ENCODE measurements at places on chromosomes 12 and 14.

DNA sequence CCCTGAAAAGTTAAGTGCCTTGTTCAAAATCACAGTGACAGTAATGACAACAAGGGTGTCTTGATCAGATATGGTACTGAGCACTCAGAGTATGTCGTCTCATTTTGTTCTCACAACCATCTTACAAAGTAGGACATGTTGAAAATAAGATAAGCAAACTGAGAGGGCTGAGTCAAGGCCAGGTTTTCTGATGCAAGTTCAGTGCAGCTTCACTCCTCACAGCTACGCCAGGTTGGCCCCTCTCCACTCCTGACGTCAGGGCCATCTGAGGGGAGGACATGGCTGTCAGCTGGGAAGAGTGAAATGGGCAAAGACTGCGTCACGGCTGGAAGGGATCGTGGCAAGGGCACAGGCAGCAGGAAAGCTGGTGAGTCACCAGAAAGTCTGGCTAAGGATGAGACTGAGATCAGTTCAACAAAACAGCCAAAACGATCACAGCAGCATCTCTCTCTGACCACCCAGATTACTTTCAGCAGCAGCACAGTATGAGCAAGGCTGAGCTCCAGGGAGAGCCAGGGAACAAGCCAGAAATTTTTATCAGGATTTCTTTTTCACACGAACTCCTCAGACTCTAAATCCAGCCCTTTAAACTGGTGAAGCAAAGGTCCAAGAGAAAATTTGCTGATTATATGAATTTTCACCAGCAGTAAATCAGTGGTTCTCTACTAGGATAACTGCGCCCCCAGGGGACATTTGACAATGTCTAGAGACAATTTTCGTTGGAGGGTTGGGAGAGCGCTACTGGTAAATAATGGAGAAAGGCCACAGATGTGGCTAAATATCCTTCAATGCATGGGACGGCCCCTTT lies 297.9 kb upstream of the AMIGO2 start:
- DNase-seq: no peak

- DNase-seq: no peak
Measured at GRCh38 chr12:45303945-45304344, 88.0 kb downstream of the ANO6 start.

DNA sequence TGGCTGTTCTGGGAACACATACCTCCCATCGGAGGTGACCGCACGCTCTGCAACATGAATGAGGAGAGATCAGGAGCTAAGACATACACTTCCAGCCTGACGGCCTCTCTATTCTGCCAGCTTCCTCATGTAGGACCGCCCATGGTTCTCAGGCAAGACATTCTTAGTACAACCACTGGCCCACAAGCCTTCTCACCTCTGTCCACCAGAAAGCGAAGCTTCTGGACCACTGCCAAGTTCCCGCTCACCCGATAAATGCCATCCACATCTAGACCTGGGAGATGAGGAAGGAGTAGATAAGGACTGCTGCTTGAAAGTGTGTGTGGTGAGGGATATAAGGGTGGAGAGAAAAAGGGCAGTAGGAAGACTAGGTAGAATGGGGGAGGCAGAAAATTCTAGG lies 5.2 kb downstream of the ARHGAP9 start:
- no peak for DNase-seq

- no peak for DNase-seq
Measured at GRCh38 chr12:40769846-40770245, 77.6 kb downstream of the CNTN1 start.

DNA sequence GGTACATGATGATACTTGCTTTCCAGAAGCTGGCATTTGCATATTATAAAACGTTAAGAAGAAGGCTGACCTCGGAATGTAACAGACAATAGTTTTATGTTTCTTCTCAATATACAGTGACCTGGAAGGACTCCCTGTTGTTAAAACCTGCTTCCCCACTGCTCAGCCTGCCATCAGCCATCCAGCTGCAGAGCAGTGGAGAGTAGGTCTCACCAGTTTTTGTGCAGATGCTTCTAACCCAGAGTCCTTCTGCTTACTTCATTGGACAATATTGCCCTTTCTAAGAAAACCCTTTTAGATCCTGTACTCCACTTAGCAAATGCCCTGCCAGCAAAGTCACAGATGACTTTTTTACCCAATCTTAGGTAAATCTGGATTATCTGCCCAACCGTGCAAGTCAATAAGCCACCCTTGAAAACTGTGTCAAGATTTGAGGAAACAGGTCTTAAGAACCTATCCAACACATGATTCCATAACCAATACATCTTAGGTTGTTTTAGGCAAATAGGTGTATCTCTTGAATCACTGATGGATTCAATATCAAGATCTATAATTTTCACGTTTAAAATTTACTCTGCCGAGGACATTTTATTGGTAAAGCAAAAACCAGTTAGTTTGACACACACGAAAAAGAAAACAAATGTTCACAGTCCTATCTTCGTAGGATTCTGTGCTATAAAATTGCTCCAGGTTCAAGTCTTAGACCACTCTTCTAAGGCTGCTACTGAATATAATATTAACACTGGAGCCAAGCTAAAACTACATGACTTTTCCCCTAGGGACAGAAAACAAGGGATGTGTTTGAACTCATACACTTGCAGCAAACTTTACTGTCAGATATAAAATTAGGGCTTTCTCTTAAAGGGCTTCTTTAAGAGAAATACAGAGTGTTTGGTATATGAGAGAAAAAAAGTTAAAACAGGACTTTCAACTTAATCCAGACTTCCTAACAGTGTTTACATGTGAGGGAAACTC lies 5.7 kb downstream of the PHLDA1 start:
- DNase-seq: no peak

DNA sequence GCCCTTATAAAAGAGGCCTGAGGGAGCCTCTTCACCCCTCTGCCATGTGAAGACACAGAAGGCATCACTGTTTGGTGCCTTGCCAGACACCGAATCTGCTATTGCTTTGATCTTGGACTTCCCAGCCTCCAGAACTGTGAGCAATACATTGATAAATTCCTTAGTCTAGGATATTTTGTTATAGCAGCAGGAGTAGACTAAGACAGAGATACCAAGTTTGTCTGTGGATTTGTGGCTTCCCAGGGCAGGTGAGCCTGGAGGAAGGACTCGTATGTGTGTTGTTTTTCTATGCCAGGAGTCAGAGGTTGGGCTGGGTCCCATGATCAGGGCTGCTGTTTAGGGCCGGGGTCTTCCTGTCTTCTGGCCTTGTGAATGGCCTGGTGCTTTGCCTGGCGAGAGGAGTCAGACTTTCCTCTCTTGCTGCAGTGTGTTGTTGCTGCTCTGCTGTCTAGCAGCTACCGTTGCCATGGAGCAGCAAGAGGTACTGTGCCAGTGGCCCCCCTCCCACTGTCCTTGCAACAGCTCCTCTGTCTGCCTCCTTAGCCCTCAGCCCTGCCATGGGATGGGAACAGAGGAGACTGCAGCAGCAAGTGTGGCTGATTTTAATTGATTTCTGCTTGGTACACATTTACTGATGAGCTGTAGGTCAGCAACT lies 111.2 kb downstream of the CHST11 start:
- no peak for DNase-seq

- DNase-seq: no peak
Measured at GRCh38 chr14:103546652-103547454, 15.6 kb downstream of the BAG5 start.

GRCh38 chr14:47857646-47858045 lies 182.2 kb upstream of the MDGA2 start:
- no peak for DNase-seq

DNA sequence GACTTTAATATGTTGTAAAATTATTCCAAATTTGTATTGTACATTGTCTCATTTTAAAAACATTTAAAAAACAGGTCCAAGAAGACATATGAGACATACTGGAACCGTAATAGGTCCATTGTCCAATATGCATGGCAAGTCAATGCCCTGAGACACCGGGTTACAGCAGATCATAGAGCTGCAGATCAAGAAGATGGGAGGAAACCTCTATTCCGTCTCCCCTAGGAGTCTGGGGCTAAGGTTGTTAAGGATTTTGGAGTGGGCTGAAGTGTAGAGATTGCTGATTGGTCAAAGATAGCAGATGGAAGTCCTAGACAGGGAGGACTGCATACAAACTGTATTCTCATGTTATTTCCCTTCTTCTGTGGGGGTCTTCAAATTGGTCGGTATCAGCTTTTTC lies 108.3 kb upstream of the PLEKHA5 start:
- no peak for DNase-seq

DNA sequence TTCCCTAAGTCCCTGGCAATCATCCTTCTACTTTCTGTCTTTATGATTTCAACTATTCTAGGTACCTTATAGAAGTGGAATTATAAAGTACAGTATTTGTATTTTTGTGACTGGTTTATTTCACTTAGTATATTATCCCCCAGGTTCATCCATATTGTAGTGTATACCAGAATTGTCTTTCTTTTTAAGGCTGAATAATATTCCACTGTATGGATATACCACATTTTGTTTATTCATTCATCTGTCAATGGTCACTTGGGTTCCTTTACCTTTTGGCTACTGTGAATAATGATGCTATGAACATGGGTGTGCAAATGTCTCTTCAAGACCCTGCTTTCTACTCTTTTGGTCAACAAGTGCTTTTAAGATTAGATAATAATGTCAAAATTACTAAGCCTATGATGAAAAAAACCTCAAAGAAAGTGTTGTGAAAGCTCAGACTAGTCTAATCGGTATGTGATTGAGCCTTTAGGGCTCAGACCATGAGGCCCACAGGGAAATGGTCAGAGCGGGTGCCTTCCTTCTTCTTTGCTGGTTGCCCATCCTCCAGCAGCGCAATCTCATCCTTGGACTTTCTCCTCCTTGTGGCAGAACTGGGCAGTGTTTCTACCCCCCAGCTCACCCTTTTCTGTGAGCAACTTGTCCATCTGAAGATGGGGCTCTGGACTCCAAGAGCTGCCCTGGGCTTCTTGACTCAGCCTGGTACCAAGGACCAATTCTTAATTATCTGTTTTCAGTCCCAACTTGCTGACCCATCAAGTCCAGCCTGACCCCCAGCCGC lies 105.4 kb downstream of the TTC8 start:
- DNase-seq: no peak

GRCh38 chr12:10130042-10130441 lies at the start of gene CLEC7A:
Gene CLEC7A, minus strand, starts transcription at chr12:10130199. Its CDS starts 117 bp downstream, at chr12:10130082.
- DNase-seq: no peak

DNA sequence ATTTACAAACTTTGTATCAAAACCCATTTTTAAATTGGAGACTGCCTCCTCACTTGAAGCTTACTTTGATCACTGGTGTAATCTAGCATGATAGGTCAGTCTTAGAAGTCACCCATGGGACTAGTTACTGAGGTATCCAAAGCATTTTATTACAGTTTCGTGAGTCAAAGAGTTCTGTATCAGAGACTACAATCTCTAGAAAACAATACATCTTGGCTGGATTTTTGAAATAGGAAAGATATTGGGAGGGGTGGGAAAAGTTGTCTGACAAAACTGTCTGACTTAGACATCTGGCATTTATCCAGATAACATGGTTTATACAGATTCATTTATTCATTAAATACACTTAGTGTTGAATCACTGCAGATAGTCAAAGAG lies 173.5 kb upstream of the PDZRN4 start:
- DNase-seq: no peak

GRCh38 chr12:49322367-49322707 lies 718 bp upstream of the TROAP start:
- no peak for DNase-seq

GRCh38 chr14:56676042-56676441 lies 96.4 kb downstream of the TMEM260 start:
- no peak for DNase-seq

Measured in Panc1 (cell line).